Stimulated activated CD8-positive, alpha-beta memory T cell treated with anti-CD3 and anti-CD28 coated beads, Interleukin-15, amount 100 ng/mL, for 4 hours (primary cell): ENCODE measurements at places on chromosomes 11 and 22.

GRCh38 chr22:41782751-41783150 lies 17.7 kb upstream of the CCDC134 start:
- no peak for DNase-seq

DNA sequence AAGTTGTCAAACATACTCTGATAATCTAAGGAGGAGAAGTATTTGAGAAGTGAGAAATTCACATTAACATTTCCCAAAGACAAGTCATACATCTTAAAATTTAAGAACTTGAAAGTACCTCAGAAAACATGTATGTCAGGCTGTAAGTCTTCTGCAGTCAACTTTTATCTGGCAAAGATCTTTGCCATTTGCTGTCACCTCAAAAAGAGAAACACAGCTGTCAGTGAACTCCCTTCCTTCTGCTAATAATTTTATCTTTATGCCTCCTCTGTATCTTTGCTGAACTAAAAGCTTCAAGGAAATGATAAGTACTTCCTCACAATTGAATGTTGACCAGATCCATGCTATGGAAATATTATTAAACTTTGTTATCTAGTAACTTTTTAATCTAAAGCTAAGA lies 18.7 kb downstream of the TTC17 start:
- no peak for DNase-seq

DNA sequence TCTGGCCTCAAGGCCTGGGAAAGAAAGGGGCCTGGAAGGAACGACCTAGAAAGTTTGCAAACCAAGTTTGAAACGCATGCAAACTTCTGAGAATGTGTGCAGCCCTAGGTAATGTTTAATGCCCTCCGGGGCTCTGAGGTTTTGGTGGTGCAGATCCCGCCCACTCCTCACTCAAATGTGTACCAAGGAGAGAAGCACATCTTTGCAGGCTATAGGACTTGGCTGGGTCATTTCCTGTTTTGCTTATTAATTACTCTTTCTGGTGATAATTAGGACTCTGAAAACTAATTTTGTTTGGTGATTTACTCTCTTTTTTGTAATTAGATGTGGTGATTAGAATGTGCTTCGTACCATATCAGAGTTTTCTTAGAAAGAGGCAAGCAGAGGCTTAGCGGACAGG lies 625.9 kb upstream of the CADM1 start:
- no peak for DNase-seq

- DNase-seq, result no peak
These were observed 99.3 kb downstream of the RASSF10 start for GRCh38 chr11:13108416-13108815.

DNA sequence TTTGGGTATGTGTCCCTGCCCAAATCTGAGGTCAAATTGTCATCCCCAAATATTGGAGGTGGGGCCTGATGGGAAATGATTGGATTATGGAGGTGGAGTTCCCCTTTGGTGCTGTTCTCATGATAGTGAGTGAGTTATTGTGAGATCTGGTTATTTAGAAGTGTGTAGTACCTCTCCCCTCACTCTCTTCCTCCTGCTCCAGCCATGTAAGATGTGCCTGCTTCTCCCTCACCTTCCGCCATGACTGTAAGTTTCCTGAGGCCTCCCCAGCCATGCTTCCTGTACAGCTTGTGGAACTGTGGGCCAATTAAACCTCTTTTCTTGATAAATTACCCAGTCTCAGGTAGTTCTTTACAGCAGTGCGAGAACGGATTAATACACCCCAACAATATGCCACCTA lies 9.0 kb downstream of the GAB2 start:
- DNase-seq, result no peak

- no peak for DNase-seq
These were observed 263.8 kb upstream of the LUZP2 start for GRCh38 chr11:24233041-24233440.

GRCh38 chr11:2766166-2766565 lies 66.4 kb upstream of the KCNQ1OT1 start:
- no peak for DNase-seq

GRCh38 chr11:66339686-66340483 lies 3.7 kb upstream of the RIN1 start:
- DNase-seq, result no peak

DNA sequence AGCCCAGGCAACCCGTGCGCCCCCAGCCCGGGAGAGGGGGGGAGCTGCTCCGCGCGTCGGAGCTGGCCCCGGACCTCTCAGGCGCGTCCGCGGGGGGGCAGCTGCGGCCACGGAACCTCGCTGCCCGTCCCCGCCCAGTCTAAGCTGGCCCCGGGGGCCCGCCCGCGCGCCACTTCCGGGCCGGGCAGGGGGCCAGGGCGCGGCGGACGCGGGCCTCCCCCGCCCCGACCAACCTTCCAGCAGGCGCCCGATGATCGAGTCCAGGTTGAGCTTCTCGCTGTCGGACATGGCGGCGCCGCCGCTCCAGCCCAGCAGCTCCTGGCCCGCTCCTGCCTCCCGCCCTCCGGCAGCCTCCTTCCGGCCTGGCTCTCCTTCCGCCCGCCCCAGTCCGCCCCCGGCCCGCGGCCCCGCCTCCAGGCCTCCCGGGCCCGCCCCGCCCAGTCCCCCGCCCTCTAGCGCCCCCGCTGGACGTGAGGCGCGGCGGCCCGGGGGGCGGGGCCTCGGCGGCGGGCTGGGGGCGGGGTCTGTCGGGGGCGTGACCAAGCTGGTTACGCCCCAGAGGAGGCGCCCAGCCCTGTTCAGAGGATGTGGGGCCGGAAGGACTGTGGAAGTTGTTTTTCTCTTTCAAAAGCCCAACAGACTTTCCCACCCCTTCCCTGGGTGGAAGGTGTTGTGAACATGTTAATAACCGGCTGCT lies at the start of gene PPP1CA:
TSS of gene PPP1CA (minus strand) at position 364 of the 697 bp plus-strand sequence. CDS start at position 288, 76 bp downstream.
- peak; percentile 87 for DNase-seq

DNA sequence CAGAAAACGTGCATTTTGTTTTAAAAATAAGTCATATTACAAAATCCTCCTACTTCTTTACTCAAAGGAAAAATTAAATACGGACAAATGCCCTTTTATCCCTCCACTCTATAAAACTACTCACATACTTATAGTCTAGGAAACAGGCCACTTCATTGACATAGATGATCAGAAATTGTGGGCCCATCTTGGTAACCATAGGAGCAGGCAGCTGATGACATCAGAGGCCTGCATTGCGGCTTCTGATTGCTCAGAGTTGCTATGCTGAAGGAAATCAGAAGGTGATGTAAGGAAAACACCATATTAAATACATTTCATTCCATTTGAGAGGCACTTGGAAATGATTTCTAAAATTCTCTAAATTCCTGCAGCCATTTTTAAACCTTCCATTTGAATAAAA lies 27.0 kb downstream of the FAM76B start:
- DNase-seq, result no peak

DNA sequence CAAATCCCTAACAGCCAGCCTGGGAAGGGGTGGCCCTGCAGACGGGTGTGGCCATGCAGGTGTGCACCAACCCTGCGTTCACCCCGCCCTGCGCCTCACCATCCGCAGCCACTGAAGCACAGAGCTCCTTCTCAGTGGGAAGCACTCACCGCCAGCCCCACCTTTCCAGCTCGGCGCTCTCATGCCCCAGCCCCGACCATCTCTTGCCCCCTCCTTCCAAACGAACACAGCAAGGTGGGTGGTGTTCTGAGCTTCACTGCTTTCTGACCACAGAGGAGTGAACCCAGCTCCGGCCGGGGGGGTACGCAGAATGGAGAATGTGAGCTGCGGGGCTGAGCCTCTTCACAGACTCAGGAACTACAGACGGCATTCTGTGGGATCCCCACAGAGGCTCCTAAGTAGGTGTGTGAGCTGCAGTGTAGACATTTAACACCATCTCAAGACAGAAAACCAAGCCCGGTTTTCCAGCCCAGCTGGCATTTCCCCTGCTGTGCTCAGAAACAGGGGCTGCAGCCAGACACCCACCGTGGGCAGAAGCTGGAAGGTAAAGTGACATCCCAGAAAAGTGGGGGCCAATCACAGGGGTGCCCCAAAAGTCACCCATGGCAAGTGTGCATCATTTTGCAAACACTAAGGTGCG lies 88.4 kb upstream of the RTL6 start:
- no peak for DNase-seq

DNA sequence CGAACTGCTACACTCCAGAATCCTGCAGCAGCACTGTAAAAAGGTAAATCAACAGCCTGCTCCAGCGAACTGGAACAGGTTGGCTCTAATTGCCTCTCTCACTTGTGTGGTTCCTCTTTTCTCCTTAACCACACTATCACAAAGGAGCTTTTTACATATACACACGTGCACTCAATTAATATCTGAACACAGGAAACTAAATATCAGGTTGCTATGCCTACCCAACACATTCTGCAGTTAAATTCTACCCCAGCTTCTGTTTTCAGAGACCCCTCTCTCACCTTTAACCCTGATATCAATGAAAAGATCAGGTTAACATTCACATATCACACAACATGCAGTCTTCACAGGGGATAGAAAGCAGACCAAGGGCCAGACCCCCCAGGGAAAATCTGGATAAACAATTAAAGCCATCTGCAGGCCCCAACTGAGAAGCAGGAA lies 11.0 kb downstream of the RBFOX2 start:
- DNase-seq, result no peak

DNA sequence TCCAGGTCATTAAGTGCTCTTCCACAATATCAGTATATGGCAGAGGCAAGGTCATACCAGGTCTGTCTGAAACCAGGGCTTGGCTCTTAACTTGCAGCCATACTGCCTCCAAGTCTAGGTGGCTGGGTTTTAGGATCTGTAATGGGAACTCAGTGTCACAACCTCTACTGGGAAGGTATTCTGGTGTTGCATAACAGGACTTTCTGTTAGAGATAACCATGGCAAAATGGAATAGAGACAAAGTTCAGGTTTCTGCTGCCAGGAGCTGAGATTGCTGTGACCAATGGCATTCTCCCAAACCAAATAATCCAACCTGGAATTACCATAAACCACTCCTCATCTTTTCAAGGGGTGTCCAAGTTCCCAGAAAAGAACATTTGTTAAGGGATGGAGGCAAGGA lies 6.8 kb upstream of the SAA1 start:
- DNase-seq, result no peak

DNA sequence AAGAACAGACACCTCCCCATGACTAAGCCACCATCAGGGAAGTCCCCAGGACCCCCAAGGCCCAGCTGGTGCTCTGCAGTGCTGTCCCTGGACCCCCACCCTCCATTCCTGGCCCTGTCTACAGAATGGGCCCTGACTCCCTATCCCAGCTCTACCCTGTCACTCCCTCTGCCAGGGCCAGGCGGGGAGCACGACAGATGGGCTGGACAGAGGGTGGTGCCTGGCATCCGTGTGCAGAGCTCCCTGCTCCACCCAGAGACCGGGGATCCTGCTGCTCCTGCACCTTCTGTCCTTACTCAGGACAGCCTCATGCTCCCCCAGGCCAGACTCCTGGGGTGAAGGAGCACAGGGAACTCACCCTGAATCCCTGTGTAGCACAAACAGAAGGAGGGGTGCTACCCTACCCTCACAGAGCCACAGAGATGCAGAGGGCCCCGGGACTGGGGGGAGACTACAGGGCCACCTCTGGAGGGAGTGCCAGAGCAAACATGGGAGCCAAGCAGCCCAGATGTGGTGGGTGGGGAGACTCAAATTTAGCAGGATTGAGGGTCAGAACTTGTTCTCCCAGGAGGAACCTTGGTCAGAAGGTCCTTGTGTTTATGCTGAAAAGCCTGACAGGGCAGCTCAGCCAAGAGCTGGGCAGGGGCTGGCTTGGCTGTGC lies 2.0 kb downstream of the ARVCF start:
- DNase-seq, result no peak

DNA sequence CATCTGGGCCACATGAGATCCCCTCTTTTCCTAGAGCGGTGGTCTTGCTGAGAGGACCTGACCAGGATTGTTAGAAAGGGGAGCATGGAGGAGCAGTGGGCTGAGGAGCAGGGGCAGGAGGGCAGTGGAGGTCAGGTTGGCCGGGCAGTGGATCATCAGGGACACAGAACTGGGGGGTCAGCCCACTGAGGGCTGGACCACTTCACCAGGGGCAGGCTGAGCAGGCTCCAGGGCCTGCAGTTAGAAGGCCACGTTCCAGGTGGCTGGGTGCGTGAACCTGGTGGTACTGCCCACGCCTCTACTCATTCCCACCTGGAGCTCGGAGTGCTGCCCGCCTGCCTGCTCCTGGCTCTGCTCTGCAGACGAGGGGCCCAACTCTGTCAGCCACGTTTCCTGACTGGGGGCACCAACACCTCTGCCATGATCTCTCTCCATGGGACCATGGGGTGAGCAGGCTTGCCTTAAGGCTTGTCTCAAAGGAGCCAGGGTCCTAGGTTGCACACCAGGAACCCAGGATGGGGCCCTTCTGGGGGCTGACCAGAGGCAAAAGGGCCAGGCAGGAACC lies 9.7 kb downstream of the MRGPRF start:
- DNase-seq, result no peak

DNA sequence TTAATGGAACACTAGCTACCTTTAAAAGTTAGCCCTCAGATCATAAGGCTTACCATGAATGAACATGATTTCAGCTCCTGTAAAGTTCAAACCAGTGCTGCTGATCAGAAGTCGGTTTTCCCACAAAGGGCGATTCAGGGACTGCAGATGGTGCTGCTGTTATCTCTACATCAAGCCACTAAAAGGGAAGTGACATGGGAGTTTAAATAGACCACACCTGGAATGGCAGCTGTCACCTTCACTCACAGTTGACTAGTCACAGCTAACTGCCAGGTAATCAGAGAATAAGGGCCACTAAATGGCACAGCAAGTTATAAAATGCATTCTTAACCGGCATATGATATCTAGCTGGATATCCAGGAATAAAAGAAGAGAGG lies 581.1 kb upstream of the ARHGAP42 start:
- DNase-seq, result no peak

GRCh38 chr11:131645237-131645636 lies 274.8 kb downstream of the NTM start:
- DNase-seq, result no peak

- no peak for DNase-seq
These were observed 20.9 kb downstream of the ACAT1 start for GRCh38 chr11:108142304-108142703.

GRCh38 chr22:27834364-27835185 lies 33.0 kb upstream of the MN1 start:
- DNase-seq, result no peak

- no peak for DNase-seq
These were observed 138.5 kb upstream of the SYT13 start for GRCh38 chr11:45424411-45425180.

DNA sequence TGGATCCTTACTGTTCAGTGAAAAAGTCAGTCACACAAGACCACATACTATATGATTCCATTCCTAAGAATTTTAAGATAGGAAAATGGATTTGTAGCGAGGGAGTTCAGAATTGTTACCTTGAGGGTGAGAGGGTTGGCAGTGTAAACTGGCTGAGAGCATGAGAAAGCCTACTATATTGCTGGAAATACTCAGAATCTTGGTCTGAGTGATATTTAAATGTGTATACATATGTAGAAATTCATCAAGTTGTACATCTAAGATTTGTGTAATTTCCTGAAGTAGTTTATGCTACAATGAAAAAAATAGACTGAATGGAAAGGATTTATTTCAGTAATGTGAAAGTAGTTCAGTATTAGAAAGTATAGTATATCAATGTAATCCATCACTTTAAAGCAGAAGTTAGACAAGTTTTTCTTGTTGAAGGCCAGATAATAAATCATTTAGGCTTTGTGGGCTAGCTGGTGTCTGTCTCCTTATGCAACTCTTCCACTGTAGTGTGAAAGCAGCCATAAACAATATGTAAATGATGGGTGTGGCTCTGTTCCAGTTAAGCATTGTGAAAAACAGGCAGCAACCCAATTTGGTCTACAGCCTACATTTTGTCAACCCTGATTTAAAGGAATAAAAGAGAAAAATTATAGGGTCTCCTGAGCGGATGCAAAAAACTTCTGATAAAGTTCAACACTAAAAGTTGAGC lies 127.2 kb upstream of the THY1 start:
- DNase-seq, result no peak

- no peak for DNase-seq
These were observed 48.1 kb upstream of the SHISAL1 start for GRCh38 chr22:44360668-44361381.
